ENCODE measurements at places on chromosomes 4 and X.
A peak's percentile ranks its signal among the peaks of the same experiment; 100 is the strongest.

DNA sequence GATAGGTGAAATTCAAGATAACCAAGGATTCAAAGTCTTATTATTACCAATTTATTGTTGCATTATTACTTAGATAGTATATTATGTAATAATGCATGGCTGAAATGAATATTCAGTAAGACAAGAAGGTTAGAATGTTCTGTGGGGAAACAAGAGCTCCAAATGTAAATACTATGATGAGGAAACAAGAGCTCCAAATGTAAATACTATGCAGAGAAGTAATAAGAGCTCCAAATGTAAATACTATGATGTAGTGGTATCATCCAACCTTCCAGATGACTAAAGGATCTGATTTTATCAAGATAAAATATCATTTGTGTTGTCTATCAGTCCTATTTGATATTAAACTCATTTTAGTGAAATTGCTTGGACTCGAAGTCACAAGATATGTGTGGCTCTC lies 82.2 kb upstream of the PCDH18 start:
- DNase-seq: no peak

DNA sequence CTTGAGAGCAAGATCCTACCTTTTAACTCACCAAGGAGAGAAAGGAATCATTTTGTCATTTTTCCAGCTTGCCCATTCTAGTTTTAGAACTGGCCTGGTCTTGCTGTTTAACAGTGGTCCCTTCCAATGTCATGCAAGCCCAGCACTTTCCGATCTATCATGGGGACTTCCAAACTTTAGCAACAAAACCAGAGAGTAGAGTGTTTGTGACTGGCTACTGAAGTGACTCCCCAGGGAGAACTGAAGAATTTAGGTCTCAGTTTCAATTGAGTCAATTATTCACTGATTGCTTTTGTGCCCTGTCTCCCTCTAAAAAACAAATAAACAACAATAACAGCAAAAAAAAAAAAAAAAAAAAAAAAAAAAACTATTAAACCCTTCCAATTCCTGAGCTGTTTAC lies 108.3 kb downstream of the LHFPL1 start:
- no peak for DNase-seq

DNA sequence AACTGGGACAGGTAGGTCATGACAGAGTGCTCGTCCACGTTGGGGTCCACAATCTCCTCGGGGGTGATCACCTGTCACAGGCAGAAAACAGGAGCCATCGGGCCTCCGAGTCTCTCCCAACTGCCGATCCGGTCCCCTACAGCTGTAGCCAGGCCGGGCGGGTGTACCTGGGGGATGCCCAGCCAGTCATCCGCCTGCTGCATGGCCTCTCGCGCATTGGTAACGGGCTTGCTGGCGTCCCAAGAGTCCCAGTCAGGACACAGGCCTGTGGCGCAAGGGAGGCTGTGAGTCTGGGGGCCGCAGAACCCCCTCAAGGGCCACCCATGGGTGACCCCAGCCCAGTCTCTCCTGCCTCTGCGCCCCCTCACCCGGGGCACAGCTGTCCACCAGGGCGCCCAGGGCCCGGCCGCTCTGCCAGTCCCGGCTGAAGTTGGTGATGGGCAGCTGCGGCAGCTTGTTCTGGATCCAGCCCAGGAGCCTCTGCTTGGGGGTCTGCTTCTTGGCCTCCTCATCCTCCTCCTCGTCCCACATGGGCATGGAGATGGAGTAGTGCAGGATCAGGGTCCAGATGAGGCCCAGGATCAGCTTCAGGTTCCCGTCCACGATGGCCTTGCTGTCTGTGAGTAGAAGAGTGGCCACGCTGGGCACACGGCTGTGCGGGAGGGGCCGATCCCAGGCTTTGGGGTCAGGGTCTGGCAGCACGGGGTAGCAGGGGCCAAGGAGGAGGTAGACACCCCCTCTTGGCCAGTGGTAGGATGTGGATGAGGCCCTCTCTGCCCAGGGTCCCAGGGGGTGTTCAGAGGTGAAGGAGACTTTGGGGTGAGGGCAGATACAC lies 6.7 kb downstream of the FLNA start:
- no peak for DNase-seq

DNA sequence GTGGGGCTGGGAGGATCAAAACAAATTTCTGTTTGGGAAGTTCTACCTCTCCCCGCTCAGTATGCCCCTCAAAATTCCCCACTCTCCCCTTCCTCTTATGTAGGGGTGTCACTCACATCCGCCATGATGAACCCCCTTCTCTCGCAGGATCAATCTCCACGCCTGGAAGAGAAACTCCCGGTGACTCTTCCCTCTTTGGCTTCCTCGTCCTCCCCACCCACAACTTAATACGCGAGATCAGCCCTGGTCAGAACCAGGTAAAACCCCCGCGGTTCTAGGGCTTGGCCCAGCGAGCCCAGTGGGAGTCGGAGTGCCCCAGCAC lies 427 bp downstream of the LAMTOR3 start:
- no peak for DNase-seq

- DNase-seq: no peak
These were observed 510.6 kb downstream of the RAB28 start for GRCh38 chr4:12973522-12973921.

DNA sequence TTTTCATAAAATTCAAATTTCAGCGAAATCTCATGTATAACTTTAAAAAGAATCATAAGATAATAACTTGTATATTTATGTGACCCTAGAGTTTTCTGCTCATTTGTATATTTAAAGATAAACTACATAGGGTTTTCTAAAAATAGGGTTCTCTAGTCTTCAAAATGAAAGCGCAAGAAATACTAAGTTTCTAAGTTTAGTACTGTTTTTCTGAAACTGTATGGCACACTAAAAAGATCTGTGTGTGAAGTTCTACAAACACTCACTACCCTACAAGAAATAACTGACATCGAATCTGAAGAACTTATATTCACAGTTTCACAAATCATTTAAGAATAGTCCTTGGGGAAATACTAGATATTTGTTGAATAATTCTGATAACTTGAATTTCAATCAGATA lies 38.7 kb upstream of the NDST4 start:
- DNase-seq: no peak

- DNase-seq: no peak
These were observed 76.1 kb downstream of the FTHL17 start for GRCh38 chrX:30995705-30996104.

DNA sequence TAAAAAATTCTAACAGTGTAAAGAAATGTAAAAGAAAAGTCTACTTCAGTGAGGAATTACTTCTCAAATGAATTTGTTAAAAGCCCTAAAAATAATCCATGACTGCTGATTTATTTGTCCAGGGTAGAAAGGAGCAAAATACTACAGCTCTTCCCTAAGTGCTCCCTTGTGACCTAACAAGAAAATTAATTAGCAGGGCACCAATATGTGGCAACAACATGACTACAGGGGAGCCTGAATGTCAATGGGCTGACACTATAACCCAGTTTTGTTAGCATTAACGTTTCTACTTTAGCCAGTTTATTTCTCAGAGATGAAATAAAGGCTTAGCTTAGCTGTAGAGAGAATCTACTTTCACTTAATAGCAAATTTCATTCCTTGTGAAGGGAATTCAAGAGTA lies 918.9 kb upstream of the EPHA5 start:
- DNase-seq: no peak

DNA sequence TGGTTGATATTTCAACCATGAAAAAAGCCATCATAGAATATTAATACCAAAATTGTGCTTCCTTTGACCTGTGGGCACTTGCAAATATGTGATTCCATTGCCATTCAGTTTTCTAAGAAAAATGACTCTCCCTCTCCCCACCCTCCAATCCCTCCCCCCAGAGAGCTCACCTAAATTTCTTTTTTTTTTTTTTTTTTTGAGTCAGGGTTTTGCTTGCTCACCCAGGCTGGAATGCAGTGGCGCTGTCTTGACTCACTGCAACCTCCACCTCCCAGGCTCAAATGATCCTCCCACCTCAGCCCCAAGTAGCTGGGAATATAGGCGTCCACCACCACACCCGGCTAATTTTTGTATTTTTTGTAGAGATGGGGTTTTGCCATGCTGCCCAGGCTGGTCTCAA lies 47.0 kb downstream of the SNX25 start:
- no peak for DNase-seq

DNA sequence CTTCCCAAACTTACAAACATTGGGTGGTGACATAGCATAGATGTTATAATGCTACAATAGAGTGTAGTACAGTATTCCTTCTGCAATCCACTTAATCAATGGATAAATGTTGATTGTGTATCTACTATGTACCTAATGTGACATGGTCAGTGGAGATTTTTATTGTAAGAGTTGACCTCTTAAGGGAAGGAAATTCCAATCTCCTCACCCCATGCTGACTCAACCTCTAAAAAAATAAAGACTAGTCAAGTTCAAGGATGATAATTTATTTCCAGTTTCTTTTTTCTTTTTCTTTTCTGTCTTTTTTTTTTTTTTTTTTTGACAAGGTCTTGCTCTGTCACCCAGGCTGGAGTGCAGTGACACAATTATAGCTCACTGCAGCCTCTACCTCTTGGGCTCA lies 206.5 kb upstream of the STS start:
- no peak for DNase-seq

GRCh38 chrX:93322110-93322509 lies 351.3 kb downstream of the NAP1L3 start:
- no peak for DNase-seq

DNA sequence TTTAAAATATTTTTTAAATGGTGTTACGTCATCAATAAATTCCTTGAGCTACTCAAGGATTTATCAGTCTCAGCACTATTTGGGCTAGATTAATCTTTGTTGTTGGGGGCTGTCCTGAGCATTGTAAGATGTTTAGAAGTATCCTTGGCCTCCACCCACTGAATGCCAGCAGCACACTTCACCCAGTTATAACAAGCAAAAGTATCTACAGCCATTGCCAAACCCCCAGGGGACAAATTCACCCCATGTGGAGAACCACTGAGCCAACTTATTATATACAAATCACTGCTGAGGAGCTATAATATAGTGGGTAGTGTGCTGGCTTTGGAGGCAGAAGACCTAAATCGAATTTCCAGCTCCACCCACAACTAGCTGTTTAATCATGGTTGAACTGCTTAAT lies 58.3 kb downstream of the ATP10D start:
- no peak for DNase-seq

GRCh38 chrX:9048801-9049200 lies 14.9 kb upstream of the FAM9B start:
- DNase-seq: no peak

GRCh38 chrX:41596596-41596995 lies 92.2 kb upstream of the GPR34 start:
- DNase-seq: no peak

DNA sequence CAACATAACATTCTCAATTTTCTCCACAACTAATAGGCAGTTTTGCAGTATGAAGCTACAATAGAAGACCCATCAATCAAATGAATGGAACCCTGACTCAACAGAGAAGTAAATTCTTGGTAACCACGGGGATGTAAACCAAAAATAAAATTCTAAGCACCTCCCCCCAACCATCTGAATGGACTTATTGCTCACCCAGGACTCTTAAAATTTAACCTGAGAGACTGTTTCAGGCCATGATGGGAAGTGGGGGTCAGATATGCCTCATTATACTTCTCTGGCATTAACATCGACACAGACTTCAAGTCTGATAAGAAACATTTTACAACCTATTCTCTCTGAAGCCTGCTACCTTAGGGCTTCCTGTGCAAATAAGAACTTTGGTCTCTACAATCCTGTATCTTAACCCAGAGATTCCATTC lies 620.9 kb downstream of the TLL1 start:
- no peak for DNase-seq

- DNase-seq: no peak
These were observed 168.9 kb downstream of the GPAT3 start for GRCh38 chr4:83704786-83705185.

- peak; percentile 55 for DNase-seq
These were observed 190.6 kb upstream of the LEF1 start for GRCh38 chr4:108359130-108359985.

GRCh38 chrX:106039920-106040319 lies 1.4 kb upstream of the SERPINA7 start:
- no peak for DNase-seq

DNA sequence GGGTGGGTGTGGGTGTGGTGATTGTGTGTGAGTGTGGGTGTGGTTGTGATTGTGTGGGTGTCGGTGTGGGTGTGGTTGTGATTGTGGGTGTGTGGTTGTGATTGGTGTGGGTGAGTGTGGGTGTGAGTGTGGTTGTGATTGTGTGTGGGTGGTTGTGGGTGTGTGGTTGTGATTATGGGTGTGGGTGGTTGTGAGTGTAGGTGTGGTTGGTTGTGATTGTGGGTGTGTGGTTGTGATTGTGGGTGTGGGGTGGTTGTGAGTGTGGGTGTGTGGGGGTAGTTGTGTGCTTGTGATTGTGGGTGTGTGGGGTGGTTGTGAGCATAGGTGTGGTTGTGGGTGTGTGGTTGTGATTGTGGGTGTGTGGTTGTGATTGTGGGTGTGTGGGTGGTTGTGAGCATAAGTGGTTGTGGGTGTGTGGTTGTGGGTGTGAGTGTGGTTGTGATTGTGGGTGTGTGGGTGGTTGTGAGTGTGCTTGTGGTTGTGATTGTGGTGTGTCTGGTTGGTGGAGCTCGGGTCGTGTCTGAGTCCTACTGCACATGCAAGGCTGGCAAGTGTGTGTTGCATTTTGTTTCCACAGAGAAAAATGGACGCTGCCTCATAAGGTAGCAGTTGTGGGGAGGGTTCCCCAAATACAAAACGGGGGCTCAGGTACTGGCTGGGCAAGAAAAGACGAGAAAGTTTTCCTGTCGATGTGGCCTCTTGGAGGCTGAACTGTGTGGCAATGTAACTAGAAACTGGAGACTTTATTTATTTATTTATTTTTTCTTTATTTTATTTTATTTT lies 116.7 kb downstream of the UBE2K start:
- no peak for DNase-seq

DNA sequence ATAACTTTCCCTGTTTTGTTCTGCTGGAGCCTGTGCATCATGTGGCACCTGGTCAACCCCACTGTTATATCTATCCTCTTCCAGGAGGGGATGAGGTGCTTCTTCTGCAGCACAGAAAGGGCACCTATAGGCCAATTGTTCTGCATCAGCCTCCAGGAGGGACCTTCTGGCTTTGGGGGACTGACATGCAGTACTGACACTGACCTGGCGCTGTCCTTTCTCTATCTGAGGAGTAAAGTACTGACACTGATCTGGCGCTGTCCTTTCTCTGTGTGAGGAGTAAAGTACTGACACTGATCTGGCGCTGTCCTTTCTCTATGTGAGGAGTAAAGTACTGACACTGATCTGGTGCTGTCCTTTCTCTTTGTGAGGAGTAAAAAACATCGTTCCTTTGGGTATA lies 498.4 kb downstream of the PACRGL start:
- no peak for DNase-seq

DNA sequence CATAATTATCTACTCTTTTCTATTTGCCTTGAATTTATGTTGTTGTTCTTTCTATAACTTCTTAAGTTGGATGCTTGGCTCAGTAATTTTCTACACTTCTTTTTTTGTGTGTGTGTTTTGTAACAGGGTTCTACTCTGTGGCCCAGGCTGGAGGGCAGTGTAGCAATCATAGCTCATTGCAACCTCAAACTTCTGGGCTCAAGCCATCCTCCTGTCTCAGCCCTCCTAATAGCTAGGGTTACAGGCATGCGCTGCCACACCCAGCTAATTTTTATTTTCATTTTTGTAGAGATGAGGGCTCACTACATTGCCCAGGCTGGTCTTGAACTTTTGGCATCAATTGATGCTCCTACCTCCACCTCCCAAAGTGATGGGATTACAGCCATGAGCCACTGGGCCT lies 20.7 kb upstream of the UCHL1 start:
- peak; percentile 55 for DNase-seq

- no peak for DNase-seq
These were observed 25.9 kb upstream of the HMX1 start for GRCh38 chr4:8897251-8898167.

Measured in esophagus muscularis mucosa (tissue), 4 donors.